ENCODE measurements at places on chromosomes 7 and 10. TPM values are rescaled to one million over a fixed set of nuclear protein-coding genes. Genes with fewer than 3 reads are reported as not detected.
A peak's percentile ranks its signal among the peaks of the same experiment; 100 is the strongest.

- peak; percentile 34 for DNase-seq
These were observed 32.0 kb downstream of the SND1 start for GRCh38 chr7:127683776-127684681.

DNA sequence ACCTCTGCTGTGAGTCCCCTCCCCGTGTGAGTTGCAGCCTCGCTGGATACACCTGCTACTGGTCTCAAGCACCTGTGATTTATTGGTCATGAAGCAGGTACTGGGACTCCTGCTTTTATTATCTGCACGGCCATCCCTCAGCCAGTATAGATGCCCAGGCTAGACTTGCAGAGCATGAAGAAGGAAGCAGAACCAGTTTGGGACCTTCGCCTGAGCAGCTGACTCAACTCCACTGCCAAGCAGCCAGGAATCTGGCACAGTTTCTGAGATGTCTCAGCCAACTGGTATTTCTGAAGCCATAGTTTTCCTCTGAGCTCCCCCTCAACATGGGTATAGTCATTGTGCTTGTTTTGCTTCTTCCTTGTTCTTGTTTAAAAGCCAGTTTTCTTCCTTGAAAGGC, 28.0 kb upstream of the SLC39A12 start:
- peak; percentile 5 for DNase-seq

DNA sequence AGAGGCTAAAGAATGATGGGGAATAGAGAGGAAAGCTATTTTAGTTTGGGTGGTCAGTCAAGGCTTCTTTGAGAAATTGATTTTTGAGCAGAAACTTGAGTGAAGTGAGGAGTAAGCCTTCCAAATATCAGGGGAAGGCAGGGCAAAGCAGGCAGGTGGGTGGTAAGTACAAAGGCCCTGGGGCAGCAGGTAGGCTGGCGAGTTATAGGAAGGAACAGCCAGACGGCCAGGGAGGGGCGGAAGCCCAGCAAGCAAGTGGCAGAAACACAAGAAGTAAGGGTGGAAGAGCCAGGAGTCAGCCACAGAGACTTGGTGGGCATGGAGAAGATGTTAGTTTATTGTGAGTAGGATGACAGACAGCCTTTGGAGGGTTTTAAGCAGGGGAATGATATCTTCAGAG, 34.9 kb downstream of the VWA2 start:
- no peak for DNase-seq

- DNase-seq: no peak
These were observed 314.9 kb downstream of the CALN1 start for GRCh38 chr7:72097226-72097625.

- no peak for DNase-seq
These were observed 114.9 kb downstream of the TRRAP start for GRCh38 chr7:98993024-98993897.

DNA sequence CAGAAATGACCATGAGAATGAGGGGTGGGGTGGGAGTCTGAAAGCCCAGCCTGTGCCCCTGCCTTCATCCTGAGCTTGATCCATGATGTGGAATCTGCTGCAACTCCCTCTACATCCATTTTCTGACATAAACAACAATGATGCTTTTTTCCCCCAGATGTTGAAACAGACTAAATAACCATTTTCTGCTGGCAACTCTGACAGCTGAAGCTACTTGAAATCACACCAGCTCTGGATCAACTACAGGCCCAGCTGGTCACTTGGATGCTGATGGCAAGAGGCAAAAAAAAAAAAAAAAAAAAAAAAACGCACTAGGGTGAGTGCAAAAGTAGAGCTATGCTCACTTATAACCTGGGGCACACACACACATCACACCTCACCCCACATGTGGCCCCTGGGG, 74.2 kb downstream of the FAM107B start:
- no peak for DNase-seq

DNA sequence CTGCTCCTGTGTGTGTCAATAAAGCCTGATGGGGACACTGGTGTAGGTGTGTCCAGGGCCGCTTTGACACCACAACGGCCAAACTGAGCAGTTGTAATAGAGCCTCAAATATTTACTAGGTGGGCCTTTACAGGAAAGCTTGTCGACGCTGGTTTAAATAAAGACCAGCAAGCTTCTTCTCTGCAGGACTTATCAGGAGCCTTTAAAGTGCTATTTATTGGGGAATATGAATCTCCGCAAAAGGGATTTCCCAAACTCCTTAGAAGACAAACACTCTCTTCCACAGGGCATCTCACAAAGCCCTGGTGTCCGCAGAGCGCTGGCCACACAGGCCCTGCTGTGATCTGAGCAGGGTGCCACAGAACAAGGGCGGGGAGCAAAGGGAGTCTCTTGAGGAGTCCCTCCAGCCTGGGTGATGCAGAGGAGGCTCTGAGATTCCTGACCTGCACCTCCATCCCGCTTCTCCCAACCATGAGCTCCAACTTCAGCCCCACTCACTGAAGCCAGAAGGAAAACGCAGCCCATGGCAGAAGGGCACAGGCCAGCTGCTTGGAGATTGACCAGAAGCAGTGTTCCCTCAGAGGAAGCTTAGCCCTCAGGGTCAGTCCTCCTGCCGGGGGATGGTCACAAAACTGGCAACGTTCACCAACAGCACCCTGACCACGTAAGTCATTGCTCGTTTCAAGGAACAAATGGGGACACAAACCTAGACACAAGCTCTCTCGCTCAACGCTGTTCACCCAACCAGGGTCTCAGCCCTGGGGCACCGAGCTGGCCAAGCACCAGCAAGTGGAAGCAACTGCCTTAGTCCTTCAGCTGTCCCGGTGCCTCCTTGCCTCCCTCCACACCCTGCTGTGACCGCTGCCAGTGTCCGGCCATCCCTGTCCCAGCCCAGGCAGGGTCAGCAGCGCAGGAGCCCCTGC, 129.5 kb downstream of the OAT start:
- no peak for DNase-seq

DNA sequence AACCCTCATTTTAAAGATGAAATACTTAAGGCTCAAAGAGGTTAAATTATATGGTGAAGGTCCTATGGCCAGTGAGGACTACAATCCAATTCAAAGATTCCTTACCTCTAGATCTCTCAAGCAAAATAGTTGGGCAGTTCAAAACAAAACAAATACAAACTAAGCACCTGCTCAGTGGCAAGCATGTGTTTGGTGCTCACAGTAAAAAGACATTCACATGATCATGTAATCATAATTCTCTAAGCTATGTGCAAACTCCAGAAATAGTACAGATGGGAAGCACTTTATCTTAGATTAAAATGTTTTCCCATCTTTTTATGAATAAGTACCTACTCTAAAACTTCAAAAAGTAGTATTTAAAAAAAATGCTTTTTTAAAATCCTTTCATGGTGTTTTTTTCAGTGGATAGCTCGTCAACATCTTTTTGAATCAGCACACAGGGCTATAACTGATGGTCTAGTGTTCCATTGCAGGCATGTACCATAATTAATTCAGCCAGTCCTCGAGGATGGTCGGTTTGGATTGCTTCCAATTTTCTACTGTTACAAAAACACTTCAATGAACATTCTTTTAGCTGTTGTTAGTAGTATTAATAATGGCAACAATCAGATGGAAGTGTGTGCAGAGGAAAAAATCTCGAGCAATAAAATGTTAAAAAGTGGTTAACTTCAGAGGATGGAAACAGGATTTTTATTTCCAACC, 58.4 kb downstream of the CHCHD3 start:
- DNase-seq: no peak

GRCh38 chr7:2483494-2483893, 7.3 kb upstream of the GRIFIN start:
- DNase-seq: no peak

HOXA7 gene
- total RNA-seq: 0.72 TPM

ACBD5 gene
- 7.9 TPM for total RNA-seq

Data from umbilical cord (tissue), 2 donors.